Astrocyte of the hippocampus (primary cell): ENCODE measurements at places on chromosomes 5 and 9.

DNA sequence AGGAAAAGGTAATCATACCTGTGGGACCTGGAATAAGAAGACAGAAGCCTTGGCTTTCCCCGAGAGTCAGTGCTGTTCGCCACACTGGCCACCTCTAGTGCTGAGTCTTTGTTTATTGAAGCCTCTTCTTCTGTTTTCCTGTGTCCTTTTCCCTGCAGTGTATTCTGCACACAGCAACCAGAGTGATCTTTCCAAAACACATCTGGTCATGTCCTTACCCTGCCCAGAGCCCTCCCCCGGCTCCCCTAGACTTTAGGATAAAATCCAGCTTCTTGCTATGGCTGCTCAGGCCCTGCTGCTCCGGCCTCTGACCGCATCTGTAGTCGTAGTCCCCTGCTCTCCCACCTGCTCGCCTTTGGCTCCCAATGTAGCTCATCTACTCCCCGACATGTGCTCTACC lies 28.3 kb downstream of the GALNT10 start:
- DNase-seq, result no peak

GRCh38 chr5:79720096-79720495 lies 30.5 kb downstream of the CMYA5 start:
- no peak for DNase-seq

DNA sequence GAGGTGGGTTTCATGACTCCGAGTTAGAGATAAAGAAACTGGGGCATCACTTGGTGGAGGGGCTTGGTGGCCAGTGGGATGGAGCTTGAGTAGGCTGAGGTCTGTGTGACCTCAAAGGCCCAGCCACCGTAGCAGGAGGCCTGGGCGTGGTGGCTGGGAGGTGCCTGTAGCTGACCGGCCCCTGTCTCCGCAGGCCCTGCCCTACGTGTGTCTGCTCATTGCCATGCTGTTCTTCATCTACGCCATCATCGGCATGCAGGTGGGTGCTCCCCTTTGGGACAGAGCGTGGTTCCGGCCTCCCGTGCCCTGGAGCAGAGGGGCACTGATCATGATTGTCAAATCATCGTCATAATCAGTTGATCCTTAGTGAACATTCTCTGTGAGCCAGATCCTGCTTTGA lies 196.2 kb downstream of the CACNA1B start:
- DNase-seq, result no peak

- no peak for DNase-seq
Observed at GRCh38 chr9:6681957-6682501, 36.5 kb upstream of the GLDC start.

GRCh38 chr9:125137200-125137599 lies 6.1 kb downstream of the SCAI start:
- DNase-seq, result peak; percentile 63

DNA sequence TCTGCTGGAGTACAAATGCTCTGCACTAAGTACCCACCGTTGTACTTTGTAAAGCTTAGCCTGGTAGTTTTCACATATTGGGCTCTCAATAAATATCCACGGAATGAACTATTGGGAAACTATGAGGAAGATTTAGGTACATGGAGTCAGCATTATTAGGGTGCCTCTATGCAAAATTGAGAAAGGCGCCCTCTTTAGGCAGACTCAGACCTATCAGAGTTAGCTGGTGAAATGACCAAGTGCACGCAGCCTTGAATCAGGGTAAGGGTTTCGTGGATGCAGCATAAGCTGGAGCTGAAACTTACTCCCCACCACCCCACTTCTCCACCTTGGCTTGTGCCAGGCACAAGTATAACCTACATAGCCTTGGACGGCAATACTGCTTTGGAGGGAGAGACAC lies 1178.8 kb upstream of the DMAC1 start:
- no peak for DNase-seq

DNA sequence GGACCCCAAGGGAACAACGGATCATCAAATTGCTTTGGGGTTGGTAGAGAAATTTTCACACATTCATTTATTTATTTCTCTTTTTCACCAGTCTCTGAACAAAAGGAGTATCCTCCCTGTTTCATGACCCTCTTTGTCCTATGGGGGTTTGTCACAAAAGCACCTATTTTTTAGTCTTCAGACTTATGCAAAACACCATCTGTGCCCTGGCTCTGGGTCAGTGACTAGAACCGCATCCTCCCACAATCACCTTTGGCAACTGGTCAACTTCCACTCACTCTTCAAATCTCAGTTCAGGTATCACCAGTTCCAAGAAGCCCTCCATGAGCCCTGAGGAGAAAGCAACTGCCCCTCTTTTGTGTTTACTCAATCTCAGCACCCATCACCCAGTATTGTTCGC lies 395.7 kb downstream of the CDK5RAP2 start:
- DNase-seq, result no peak

- no peak for DNase-seq
Observed at GRCh38 chr5:1853531-1853930, 29.2 kb downstream of the IRX4 start.

- DNase-seq, result no peak
Observed at GRCh38 chr9:117021906-117022305, 334.8 kb downstream of the TRIM32 start.

- DNase-seq, result peak; percentile 69
Observed at GRCh38 chr9:96031366-96031824, 155.9 kb downstream of the ERCC6L2 start.

DNA sequence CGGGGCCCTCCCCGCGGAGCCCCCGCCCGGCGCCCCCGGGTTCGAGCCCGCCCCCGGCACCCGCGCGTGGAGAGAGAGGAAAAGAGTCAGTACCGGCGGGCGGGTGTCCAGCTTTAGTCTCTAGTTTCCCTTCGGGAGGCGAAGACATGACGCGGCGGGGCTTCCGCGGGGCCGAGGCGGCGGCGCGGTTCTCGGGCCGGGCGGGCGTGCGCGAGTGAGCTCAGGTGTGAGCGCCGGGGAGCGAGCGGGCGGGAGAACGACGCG lies 181 bp downstream of the DAP start:
- no peak for DNase-seq

DNA sequence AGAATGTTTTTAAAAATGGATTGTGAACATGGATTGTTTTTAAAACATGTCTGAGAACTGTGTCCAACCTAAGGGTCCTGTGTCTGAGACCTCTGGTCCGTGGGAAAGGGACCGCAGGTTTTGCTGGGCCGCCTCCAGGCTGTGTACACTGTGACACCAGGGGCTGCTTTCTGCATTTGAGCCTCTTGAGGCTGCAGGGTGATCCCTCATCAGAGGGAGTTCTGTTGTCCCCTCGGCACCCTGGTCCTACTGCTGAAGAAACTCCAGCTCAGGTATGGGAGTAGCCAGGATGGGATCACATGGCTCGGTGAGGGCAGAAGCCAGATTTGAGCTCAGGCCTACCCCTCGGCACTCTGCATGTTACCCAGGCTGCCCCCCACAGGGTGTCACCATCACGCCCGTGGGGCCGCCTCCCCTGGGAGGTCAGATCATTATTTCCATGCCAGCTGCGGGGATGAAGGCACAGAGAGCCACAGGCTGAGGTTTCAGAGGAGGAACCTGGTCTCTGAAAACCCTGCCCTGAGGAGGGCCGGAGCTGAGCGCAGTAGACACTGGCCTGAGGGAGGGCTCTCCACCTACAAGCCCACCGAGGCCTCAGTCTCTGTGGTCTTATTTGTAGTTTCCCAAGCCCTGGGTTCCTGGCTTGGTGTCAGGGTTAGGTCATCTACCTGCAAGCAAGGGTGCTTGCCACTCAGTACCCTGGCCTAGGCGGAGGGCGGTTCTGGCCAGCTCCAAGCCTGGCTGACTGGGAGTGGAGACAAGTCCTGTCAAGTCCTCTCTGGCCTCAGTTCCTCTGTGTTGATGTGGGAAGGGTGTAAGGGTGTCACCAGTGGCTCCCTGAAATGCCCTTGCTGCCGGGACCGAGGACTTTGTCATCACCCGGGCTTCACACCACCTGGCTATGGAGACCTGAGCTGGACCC lies 2.8 kb downstream of the PRR7 start:
- no peak for DNase-seq

- peak; percentile 59 for DNase-seq
Observed at GRCh38 chr9:18928711-18929110, 104.3 kb downstream of the SAXO1 start.

DNA sequence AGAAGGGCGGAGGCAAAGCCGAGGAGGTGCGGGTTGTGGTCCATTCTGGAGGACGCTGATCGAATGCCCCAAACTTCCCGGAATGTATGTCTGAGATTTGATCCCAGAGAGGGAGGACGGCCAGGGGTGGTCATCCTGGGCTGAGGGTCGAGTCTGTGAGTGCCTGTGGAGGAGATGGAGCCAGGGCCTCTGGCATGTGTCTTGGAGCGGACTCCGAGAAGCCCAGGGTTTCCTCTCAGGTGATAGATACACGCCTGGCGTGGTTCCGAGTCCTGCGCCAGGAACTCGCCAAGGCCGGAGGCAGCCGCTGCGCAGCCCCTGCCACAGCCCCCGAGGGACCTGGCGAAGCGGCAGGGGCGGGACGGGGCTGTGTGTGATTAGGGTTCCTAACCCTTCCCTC lies 363 bp downstream of the ZNF454 start:
- DNase-seq, result peak; percentile 67

GRCh38 chr5:173902743-173903142 lies 14.6 kb downstream of the CPEB4 start:
- peak; percentile 49 for DNase-seq

DNA sequence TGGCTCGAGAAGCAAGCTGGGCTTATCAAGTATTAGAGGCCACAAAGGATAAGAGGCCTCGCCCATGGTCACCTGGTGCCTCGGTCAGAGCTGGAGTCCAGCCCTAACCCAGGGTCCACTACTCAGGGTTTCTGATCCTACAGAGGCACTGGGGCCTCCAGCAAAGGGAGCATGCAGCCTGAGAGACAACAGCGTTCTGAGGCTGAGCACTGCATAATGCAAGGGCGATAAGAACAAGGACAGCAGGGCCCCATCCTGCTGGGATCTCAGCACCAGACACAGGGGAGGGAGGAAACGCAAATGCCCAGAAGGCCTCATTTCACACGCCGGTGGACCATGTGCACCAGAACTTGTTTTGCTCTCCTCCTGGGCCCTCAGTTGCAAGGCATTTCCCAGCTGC lies 63.0 kb downstream of the C5orf15 start:
- no peak for DNase-seq

DNA sequence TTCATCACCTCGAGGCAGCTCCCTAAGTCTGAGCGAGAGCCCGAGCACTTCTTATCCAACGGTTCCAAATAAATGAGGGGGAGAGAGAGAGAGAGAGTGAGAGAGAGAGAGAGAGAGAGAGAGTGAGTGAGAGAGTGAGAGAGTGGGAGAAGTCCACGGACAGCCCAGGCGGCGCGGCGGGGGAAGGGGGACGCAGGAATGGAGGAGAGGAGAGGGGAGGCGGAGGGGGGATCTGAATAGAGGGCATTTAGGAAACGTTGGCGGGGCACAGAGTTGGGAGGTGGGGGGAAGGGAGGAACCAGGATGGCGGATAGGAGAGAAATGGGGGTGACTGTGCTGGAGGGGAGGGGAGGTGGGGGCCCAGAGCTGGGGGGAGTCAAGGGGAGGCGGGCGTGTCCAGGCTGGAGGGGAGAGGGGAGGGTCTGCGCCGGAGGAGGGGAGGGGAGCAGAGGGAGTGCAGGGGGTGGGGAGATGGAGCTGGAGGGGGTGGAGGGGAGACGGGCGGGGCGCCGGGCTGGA lies 398 bp upstream of the BASP1 start:
- DNase-seq, result no peak

DNA sequence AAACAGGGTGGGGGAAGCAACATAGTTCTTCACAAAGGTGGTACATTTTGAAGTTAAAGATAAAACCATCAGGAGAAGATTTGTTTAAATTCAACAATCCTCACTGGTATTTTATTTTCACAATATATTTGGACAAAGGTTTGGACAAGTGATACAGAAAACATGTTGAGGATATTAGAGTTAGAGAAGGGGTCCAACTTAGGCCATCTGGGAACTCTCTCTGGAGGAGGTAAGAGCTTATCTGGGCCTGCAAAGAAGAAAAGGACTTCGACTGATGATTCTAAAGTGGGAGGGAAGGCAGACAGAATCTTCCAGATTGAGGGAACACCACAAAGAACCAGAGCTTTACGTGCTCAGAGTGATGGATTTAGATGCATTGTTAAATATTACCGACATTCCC lies 58.5 kb downstream of the SGCD start:
- DNase-seq, result no peak

- DNase-seq, result no peak
Observed at GRCh38 chr9:134336924-134337323, 10.7 kb downstream of the RXRA start.

DNA sequence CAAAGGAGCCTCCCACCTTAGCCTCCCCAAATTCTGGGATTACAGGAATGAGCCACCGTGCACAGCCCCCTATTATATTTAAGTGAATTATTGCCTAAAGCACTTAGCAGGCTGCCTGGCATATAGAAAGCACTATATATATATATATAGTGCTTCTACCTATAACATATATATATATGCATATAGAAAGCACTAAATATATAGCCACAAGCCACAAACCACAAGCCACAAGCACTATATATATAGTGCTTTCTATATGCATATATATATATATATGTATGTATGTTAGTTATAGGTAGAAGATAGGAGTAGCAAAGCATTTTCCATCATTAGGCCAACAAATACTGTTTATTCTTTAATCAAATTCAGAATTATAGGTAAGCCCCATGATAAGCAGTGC lies 185.8 kb downstream of the CWC27 start:
- no peak for DNase-seq

DNA sequence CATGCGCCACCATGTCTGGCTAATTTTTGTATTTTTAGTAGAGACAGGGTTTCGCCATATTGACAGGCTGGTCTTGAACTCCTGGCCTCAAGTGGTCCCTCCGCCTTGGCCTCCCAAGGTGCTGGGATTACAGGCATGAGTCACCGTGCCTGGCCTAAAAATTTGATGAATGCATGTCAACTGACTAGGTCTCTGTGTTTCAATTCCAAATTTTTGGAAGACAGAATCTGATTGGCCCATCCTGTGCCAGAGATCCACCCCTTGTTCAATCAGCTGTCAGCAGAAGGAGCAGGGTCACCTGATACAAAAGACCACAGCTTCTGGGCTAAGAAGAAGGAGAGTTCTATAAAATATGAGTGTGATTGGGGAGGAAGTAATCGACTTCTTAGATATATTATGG lies 43.5 kb upstream of the COL15A1 start:
- DNase-seq, result no peak

DNA sequence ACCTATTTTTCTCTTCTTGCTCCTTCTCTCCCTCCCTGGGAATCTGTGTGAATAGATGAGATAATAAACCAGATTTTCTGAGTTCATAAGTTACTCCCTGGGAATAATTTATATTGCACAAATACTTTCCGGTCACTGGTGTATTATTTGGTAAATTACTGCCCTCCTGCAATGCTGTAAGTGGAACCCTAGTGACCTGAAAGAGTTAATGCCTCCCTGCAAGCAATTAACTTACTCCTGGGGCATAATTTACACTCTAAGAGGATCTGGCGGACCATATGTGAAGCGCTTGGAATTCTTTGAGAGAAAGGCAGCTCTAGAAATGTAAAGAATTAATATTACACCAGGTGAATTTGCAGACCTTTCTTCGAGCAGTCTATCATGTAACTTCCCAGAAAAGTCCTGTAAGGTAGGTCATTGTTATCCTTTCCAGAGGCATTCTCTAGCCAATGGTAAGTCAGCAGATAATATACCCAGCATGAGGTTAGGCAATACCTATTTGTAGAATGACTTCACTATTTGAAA lies 7.0 kb upstream of the GDNF start:
- no peak for DNase-seq
